ENCODE measurements at places on chromosomes 4 and X.

- DNase-seq, result no peak
These were observed 20.5 kb upstream of the DHRSX start for GRCh38 chrX:2521092-2521926.

GRCh38 chr4:125313497-125313896 lies 1.3 kb upstream of the FAT4 start:
- DNase-seq, result peak; percentile 69

- DNase-seq, result peak; percentile 4
These were observed 72.6 kb downstream of the CHIC2 start for GRCh38 chr4:53991821-53992220.

DNA sequence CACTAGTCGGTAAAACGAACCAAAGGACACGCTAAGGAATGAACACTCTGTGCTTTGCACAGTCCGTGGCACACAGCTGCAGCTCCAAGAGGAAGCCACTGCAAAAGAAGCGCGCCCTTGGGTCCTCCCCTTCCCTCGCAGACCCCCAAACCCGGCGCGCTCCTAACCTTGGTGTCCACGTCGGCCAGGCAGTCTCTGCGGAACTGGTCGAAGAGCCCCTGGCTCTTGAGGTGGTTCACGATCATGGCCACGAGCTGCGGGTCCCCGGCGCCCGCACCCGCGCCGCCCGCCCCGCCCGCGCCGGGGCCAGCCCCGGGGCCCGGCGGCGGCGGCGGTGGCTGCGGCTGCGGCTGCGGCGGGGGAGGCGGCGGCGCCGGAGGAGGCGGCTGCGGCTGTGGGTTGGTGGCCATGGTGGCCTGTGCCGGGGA lies 333 bp downstream of the BOD1L1 start:
- no peak for DNase-seq

GRCh38 chr4:14853176-14853943 lies 148.9 kb upstream of the CPEB2 start:
- no peak for DNase-seq

DNA sequence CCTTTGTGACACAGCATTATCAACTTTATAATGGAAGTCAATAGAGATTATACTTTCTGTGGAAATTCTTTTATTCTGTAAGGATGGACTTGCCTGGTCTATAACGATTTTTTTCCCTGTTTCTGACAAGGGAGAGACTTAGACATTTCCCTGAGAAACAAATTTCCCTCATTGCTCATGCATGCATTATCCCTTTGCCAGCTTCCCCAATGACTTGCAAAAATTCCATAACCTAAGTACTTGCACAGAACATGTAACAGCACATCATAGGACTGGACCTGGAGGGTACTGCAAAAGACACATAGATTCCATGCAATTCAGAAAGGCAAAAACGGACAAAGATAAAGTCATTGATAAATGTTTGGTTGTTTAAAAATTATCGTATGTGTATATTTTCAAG lies 166.7 kb downstream of the FHIP1A start:
- no peak for DNase-seq

GRCh38 chr4:86810847-86811246 lies 38.3 kb downstream of the SLC10A6 start:
- no peak for DNase-seq

- no peak for DNase-seq
These were observed 43.7 kb downstream of the BBS12 start for GRCh38 chr4:122775987-122776836.

GRCh38 chr4:98656886-98657285 lies 1.5 kb downstream of the TSPAN5 start:
- DNase-seq, result no peak

GRCh38 chr4:123632693-123633030 lies 236.1 kb downstream of the SPRY1 start:
- no peak for DNase-seq

GRCh38 chr4:102511830-102512605 lies 10.9 kb downstream of the NFKB1 start:
- no peak for DNase-seq
